ENCODE measurements at places on chromosomes 11 and 22.

DNA sequence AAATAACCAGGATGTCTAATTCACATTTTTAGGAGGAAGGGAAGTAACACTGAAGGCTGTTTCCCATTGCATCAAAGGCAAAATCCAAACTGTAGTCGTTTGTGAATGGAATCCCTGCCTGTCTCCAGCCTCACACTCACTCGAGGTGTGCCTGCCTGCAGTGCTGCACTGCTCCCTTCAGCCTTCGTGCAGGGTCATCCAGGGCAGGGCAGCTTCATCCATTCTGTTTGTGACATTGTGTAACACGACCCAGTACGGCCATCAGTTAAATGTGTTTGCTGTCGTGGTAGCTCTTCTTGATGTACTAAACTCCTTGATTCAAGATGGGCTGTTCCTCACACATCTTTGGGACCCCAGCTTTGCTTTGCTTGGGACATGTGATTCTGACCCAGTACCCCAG is 34.3 kb downstream of the LDLRAD3 start:
- no peak for DNase-seq

DNA sequence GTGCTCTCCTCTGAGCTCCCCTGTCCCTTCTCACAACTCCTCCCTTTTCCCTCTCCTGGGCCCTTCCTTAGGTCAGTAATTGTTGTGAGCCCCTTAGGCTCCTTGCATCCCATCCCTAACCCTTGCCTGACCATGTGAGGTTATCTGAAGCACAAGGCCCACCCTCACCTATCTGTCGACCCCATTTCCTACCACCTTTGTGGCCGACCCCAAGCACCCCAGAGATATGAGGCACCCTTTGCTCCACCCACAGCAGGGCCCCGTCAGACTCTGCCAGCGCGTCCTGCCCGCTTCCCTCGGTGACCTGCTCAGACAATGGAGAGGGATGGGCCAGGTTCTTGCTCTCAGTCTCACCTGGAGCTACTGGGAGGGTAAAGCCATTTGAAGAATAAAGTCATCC is 1.3 kb downstream of the GNG3 start:
- DNase-seq, result no peak

DNA sequence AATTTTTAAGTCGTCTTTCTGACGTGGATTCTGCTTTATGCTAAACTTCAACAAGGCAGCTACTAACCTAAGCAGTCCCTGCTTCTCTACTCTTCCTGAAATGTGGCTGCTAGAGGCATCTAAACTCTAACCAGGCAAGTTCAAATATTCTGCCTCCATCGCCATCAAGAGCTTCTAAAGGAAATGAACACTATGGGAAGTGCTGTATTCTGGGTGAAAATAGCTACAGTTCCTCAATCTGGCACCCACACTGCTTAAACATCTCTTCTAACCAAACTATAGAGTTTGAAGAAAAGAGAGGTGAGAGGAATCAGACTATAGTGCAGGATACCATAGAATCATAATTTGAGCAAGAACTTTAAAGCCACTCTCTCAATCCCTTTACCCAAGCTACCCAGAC is 6.3 kb downstream of the NRIP3 start:
- DNase-seq, result no peak

GRCh38 chr11:79794484-79795393 is 353.9 kb upstream of the TENM4 start:
- no peak for DNase-seq

- no peak for DNase-seq
Observed at GRCh38 chr22:27344546-27344945, 457.0 kb downstream of the MN1 start.

DNA sequence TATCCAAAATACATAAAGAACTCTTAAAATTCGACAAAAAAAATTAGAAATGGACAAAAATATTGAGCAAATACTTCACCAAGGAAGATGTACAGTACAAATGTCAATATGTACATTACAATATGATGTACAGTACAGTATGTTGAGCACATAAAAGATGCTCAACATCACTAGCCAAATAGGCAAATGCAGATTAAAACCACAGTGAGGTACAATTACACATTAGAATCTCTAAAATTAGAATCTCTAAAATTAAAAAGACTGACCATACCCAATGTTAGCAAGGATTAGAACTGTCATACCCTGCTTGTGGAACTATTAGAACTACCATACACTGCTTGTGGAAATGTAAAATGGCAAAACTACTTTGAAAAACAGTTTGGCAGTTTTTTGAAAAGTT is 78.7 kb upstream of the TSPAN18 start:
- DNase-seq, result no peak

DNA sequence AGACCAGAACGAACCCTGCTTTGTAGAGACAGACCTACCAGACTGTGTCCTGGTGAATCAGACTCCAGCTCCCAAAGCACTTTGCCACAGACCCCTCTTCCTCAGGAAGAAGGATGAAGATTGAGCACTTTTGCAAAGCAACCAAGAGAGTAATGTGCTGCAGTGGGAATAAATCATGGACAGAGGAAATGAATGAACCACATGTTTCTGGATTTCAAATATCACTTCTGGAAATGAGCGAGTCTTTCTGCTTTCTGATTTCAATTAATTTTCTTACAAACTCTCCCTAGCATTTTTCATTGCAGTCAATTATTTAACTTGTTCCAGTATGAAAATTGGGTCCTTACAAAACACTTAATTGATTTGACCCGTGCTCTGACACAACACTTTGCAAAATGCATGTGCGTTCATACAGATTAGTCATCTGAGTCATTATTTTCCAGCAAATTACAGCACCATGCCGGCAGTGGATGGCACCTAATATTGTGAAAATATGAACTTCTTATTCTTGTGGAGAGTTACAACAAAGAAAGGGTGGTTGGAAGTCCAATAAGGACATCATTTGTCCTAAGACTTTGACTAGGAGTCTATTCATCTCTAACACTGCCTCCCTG is 315.9 kb upstream of the CCDC90B start:
- DNase-seq, result no peak

- no peak for DNase-seq
Observed at GRCh38 chr11:2446590-2447252, 1.9 kb downstream of the KCNQ1 start.

GRCh38 chr22:40766956-40767355 is 52.2 kb downstream of the SLC25A17 start:
- DNase-seq, result no peak
